Fibroblast of the conjunctiva (primary cell): ENCODE measurements at places on chromosomes 7 and 10.

GRCh38 chr7:100219271-100219737 is 445 bp upstream of the PVRIG start:
- DNase-seq, result no peak

DNA sequence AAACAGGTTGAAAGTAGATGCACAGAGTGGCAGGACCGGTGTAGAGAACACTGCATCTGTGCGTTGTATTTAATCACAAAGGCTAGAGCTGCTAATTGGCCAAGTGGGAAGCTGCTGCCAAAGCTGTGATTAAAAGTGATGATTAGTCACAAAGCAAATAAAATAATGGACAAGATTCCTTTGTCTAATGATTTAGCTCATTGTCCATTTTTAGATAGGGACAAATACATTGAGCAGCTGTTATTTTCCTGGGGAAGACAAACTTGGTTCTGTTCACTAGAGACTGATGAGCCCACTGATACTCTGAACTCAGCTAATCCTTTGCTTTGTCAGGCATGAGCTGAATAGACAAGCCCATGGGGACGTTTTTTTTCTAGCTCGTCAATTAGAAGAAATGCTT is 19.7 kb downstream of the UBE3C start:
- no peak for DNase-seq

- peak; percentile 65 for DNase-seq
These were observed 516.4 kb upstream of the ZMIZ1 start for GRCh38 chr10:78552261-78552811.

DNA sequence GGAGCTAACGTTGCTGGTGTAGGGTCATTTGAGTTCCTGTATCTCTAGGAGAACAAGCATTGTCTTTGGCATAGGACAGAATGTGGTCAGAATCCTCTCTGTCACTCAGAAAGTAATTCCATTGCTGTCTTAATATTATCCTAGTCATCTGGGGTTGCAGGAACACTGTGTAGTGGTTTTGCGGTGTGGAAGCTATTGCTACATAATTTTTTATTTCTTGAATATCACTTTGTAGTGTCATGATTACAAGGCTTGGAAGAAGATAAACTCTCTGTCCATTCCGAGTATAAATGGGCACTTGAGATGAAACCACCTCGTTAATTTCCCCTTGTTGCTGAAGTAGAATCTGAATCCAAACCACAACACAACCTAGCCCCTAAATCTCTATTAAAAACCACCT is 919.2 kb downstream of the LRMDA start:
- DNase-seq, result no peak

- DNase-seq, result no peak
These were observed 5.4 kb downstream of the AGBL3 start for GRCh38 chr7:134991469-134992339.

GRCh38 chr7:80057488-80057887 is 77.1 kb upstream of the GNAI1 start:
- DNase-seq, result no peak

GRCh38 chr10:92688927-92689662 is 660 bp upstream of the HHEX start:
- no peak for DNase-seq

DNA sequence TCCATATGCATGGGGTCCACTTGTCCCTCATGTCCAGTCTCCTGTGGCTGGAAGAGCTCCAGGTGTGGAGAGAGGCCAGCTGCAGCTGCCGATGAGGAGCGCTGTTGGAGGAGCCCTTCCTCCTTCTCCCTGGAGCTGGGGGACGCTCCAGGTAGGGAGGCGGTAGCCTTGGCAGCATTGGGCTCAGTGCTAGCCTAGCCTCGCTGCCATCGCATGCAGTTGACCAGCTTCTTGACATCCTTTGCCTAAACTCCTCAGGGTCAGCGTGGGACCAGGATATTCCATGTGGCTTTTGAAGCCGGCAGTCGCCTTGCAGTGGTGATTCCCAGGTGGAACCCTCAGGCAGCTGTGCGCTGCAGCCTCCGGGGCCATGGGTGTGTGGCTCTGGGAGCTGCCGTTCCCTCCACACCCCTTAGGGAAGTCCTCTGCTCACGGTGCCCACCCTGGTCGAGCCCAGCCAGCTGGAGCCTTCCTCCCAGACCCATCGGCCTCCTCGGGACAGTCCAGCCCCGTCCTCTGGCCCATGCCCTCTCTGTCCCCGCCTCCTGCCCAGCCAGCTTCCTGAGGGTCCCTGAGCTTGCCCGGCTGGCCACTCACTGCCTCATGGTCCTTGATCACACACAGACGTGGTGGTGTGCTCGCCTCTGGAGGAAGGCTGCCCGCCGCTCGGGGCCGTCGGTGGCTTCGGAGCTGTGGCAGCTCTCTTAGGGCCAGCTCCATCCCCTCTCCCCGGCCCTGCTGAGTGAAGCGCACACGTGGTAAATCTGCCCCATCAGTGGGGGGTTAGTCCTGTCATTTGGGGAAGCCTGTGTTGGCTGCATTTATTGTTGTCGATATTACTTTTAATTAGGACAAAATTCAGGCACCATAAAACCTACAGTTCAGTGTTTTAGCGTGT is 21.2 kb downstream of the INPP5A start:
- no peak for DNase-seq

DNA sequence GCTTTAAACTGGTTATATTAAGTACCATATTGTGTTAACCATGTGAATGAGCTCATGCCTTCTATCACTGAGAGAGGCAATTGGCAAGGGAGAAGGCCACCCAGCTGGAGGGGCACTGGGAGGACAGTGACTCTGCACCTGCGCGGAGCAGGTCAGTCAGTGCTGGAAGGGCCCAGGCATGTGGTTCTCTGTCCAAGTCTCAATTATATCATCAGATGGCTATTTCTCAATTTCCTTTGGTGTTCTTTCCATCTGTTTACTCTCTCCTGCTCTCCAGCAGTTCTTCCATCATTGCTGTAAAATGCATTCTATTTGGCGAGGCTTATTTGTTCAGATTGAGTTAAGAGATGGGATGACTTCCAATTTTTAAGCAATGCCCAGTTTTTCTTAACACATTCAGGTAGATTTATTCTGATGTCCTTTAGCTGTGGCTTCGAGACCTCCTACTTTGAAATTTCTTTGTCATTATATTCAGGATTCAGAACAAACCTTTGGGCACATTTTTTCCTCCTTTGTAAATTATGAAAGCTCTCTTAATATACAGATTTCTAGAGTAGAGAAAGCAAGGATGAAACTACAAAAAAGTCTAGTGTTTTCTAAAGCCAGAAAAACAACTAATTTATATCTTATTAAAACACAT is 159.3 kb downstream of the BMPER start:
- no peak for DNase-seq

- DNase-seq, result no peak
These were observed 358.1 kb downstream of the SUGCT start for GRCh38 chr7:40492946-40493345.

GRCh38 chr7:25947669-25948516 is 204.1 kb upstream of the NFE2L3 start:
- DNase-seq, result no peak

DNA sequence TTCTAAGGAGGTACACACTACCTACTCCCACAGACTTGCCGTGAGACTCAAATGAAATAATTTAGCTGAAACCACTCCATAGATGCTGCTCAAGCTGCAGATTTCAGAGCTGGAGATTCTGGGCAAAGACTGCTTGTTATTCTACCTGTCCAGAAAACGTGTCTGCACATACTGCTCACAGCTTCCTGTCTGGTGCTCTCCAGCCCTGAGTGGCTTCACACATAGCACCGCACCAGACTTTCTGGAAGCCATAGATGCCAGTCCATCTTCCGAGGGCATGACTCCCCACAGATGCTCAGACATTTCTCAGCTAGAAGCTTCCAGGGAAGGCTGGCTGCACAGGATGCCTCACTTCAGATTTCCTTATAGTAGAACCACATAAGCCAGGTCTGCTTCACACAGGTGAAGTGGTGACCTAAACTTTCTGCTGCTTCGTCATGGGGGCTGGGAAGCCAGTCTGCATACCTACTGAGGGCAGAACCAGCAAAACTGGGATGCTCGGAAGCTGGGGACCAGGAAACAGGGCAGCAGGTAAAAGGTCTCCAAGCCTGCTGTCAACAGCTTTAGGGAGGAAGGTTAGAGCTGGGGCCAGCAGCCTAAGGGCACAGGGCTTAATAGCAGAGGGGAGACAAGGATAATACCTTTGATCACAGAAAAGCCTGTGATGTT is 18.2 kb downstream of the CCDC6 start:
- no peak for DNase-seq

DNA sequence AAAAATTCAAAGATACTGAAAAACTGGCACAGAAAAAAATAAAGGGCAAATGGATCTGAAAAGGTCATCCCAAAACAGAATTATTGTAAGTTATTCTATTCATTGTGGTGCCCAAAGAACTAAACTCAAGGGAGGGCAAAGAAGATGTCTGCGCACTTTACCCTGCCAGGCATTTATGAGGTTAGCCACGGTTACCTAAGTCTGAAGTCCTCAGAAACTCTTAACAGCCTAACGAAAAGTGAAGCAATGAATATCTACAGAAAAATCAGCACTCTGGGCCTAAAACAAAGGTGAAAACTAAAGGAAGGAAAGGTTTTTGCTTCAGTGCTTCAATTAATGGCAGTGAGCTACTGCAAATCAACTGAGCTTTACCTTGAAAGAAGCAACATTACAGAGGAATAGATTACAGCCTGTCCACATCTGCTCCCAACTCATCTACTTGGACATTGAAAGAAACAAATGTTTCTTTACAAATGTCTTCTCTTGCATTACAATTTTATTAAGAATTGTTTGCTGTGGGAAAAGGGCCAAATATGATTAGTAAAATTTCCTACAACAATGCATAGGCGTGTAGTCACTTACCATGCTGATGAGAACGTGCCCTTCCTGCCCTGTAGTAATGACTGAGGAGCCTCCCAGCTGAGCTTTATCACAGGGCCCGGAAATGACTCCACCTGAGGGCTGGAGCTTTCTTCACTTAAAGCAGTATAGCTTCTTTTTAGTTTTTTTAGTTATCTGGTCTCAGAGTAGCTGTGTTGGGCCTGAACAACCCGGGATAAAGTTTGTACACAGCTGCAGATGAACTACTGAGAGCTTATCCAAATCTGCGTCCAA is at the start of gene TUBAL3:
TUBAL3 (minus strand) TSS at position 621 of the 834 bp plus-strand sequence; CDS start at position 585, 36 bp downstream.
- no peak for DNase-seq

DNA sequence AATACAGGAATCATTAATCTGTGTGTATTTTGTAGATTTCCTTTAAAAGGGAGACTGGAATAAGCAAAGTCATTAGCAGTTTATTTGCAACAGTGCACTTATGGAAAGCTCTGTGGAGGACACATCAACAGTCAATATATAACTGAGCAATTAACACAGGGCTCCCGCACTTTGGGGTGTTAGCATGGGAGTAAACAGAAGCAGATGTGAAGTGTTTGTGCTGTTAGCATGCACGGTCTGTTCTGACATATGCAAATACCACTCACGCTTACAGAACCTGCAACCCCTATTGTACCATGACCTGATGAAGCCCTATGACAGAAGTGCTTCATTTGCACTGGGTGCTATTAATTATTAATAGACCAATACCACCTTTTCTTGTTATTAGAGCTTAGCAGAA is 118.9 kb downstream of the PPP1R3A start:
- no peak for DNase-seq
